ENCODE measurements at places on chromosomes 5 and 9. TPM values are rescaled to one million over a fixed set of nuclear protein-coding genes. Genes with fewer than 3 reads are reported as not detected.

DDX4 gene
- not detected for total RNA-seq

HK3 gene
- 0.30 TPM for total RNA-seq

ORM2 gene
- 0.59 TPM for total RNA-seq

FAF2 gene
- 51.9 TPM for total RNA-seq

DNA sequence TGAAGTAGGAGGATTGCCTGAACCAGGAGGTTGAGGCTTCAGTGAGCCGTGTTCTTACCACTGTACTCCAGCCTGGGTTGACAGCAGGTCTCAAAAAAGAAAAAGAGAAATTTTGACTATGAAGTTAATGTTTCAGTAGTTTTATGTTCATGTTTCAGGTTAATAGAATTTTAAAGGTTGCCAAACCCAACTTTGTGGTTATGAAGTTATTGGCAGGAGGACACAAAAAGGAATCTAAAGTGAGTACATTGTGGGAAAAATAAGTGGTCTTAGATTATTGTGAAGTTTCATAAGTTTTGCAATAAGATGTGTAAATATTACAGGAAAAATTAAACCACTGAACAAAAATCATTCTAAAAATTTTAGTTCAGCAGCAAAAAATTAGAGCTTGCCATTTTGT, 78.6 kb downstream of the GOLM1 start:
- no peaks in the 10 kb centered on the region for H3K27me3 ChIP-seq
- no peaks in the 10 kb centered on the region for H3K4me1 ChIP-seq
- DNase-seq, result no peak
- H3K36me3 ChIP-seq, result peaks cover 32% of the 10 kb centered on the region
- H3K27ac ChIP-seq, result no peak overlapping the region

DNA sequence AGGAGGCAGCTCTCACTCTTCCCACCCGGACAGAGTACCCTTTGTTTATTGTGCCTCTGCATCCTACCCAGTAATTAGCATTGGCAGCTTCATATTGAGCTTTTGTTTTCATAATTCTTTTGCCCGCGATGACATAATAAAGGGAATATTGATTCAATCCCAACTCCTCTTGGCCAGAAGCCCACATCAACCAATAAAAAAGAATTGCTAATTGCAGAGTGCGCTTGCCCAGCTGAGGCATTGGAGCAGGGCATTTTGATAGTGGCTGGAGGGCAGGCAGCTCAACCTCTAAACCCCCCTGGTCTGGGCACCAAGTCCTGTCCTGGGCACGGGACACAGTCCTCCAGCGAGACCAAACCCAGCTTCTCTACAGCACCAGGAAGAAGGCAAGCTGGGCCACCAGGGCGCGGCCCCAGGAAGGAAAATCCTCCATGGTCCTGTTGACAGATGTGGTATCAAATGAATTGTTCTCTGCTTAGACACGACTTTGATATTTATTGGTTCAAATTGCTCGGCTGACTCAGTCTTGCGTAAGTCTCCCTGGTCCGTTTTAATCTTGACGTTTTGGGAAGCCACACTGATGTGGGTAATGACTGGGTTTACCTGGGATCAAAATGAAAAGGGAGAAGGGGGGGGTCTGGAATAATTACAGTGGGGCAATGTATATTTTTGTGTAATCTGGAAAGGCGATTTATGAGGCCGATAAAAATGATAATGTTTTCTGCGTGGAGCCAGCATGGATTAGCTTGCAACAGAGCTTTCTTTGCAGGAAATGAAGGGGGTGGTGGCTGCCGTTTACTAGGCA, 220.7 kb upstream of the MSX2 start:
- peak overlapping the region; percentile 18 for H3K4me3 ChIP-seq
- peaks cover 28% of the 10 kb centered on the region for H3K27me3 ChIP-seq
- peak overlapping the region; percentile 64 for H3K27ac ChIP-seq
- H3K36me3 ChIP-seq, result no peaks in the 10 kb centered on the region
- peaks cover 49% of the 10 kb centered on the region for H3K4me1 ChIP-seq
- DNase-seq, result peak; percentile 91

DNA sequence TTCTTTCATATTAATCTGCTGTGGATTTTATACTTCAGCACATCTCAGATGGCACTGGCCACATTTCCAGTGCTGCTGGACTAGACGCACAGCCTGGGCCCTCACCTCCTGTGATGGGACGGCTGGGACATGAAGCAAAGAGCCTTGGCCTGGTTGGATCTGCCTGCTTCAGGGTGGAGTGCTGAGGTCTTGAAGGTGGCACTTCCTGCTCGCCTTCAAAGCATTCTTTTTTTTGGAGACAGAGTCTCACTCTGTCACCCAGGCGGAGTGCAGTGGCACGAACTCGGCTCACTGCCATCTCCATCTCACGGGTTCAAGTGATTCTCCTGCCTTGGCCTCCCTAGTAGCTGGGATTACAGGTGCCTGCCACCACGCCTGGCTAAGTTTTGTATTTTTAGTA, 73.1 kb downstream of the RAPGEF1 start:
- no peak overlapping the region for H3K27ac ChIP-seq
- no peak for DNase-seq
- peaks cover 15% of the 10 kb centered on the region for H3K4me1 ChIP-seq
- H3K4me3 ChIP-seq, result no peak overlapping the region
- no peaks in the 10 kb centered on the region for H3K36me3 ChIP-seq

- H3K4me1 ChIP-seq, result peaks cover 23% of the 10 kb centered on the region
- H3K36me3 ChIP-seq, result no peaks in the 10 kb centered on the region
- H3K27ac ChIP-seq, result no peak overlapping the region
- peak; percentile 60 for DNase-seq
- H3K4me3 ChIP-seq, result no peak overlapping the region
Measured at GRCh38 chr5:68460147-68460798, 244.7 kb downstream of the PIK3R1 start.

DNA sequence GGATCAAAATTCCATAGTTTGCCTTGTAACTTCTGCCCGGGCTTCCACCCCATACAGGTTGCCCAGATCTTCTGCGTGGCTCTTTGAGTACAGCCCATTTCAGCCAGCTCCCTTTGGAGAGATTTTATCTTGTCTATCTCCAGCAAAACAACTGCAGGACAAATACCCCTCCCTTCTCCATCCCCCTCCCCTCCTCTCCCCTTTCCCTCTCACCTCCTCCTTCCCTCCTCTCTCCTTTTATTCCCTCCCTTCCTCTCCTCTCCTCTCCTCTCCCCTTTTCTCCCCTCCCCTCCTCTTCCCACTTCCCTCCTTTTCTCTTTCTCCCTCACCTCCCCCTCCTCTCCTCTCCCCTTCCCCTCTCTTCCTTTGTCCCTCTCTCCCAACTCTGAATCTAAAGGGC, 58.2 kb downstream of the COL15A1 start:
- DNase-seq, result no peak
- no peaks in the 10 kb centered on the region for H3K36me3 ChIP-seq
- 0 out of 2 replicates have a peak, but pooled peaks cover 3% of the 10 kb centered on the region for H3K4me1 ChIP-seq
- no peak overlapping the region for H3K4me3 ChIP-seq
- peaks cover 6% of the 10 kb centered on the region for H3K27me3 ChIP-seq

GRCh38 chr5:126568206-126568755, 26.7 kb downstream of the ALDH7A1 start:
- DNase-seq, result no peak
- no peaks in the 10 kb centered on the region for H3K27me3 ChIP-seq
- no peak overlapping the region for H3K4me3 ChIP-seq
- no peak overlapping the region for H3K27ac ChIP-seq

DNA sequence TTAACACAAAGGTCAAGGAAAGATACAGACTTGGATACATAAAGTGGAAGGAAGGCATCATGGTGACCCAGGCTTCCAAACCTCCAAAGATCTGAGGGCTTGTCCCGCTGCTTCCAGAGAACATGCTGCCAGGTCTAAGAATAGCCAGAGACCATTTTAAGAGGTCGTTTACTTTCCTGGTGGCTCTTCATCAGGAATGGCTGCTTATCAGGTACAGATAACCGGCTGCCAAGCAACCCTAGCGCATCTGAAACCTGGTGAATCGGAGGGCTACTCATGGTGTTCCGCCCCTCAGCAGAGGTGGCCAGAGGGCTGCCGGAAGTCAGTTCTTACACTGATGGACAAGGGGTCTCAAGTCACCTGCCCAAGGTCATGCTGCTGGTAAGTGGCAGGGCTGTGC, 251.3 kb upstream of the DAP start:
- no peak for DNase-seq
- H3K4me3 ChIP-seq, result no peak overlapping the region
- H3K27ac ChIP-seq, result no peak overlapping the region
- no peaks in the 10 kb centered on the region for H3K36me3 ChIP-seq
- no peaks in the 10 kb centered on the region for H3K4me1 ChIP-seq

- no peak overlapping the region for H3K27ac ChIP-seq
- DNase-seq, result no peak
- H3K27me3 ChIP-seq, result no peaks in the 10 kb centered on the region
Measured at GRCh38 chr5:172245703-172246125, 37.9 kb downstream of the UBTD2 start.

DNA sequence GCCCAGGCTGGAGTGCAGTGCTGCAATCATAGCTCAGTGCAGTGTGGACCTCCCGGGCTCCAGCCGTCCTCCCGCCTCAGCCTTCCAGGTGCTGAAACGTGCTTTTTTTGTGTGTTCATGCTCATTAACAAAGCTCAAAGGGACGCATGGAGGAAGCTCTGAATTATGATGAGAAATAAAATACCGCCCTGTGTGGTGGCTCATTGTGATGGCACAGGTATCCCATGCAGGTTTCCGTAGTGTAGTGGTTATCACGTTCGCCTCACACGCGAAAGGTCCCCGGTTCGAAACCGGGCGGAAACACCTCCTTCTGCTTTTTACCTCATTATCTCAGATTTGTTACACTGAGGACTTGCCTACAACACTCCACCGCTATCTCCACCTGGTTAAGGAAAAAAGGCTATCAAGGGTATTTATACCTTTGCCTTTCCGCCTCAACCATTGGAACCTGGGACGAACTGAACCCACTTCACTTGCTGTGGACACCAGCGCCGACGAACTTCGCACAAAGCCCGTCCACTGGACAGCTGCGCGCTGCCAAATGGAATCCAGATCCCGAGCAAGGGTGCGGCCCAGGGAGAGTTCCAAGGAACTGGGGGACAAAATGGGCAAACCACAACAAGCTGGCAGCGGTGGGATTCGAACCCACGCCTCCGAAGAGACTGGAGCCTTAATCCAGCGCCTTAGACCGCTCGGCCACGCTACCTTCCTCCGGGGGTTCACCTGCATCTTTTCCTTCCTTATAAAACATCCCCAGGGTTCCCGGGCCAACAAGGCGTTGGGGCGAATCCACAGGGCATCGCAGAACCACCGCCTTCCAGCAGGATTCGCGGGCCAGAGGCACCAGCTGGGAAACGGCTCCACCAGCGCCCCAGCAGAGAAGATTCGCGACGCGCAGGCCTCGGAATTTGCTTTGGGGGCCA, 26.3 kb downstream of the OR2V2 start:
- DNase-seq, result peak; percentile 86
- peaks cover 13% of the 10 kb centered on the region for H3K4me1 ChIP-seq
- H3K27ac ChIP-seq, result peak overlapping the region; percentile 71
- peak overlapping the region; percentile 58 for H3K4me3 ChIP-seq
